ENCODE measurements at places on chromosomes 5 and 9.
A peak's percentile ranks its signal among the peaks of the same experiment; 100 is the strongest.

- DNase-seq = no peak
These were observed 114.0 kb upstream of the ALDH1B1 start for GRCh38 chr9:38278457-38278856.

DNA sequence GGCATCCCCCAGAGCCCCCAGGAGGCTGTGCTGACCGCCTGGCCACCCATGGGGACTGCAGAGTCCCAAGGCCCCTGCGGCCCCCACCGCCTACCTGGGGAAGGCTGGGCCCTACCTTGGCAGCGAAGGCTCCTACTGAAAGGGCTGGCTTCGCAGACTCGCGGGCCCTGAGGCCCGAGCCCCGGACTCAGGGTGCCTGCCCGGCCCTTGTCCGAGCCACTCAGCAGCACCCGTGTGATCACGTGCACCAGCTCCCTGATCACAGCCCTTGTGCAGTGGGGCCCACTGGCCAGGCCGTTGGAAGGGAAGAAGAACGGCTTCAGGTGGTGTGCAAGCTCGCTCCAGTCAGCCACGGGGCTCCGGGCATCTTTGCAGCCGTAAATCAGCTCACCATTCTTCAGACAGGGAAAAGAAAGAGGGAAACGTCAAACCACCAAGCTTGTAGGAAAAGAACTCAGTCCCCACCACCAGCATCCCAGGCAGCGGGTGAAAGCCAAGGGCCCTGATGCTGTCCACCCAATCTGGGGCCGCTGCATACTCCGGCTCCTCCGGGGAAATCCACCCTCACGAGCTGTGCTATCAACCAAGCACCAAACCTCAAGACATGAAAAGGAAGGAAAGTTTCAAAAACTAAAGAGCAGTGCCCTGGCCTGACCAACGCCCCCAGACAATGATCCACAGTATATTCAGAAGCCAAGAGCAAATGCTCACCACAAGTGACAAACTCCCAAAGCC is 31.9 kb downstream of the IPPK start:
- no peak for DNase-seq

- DNase-seq = peak; percentile 38
These were observed 1.9 kb upstream of the GPBP1 start for GRCh38 chr5:57171816-57172465.

DNA sequence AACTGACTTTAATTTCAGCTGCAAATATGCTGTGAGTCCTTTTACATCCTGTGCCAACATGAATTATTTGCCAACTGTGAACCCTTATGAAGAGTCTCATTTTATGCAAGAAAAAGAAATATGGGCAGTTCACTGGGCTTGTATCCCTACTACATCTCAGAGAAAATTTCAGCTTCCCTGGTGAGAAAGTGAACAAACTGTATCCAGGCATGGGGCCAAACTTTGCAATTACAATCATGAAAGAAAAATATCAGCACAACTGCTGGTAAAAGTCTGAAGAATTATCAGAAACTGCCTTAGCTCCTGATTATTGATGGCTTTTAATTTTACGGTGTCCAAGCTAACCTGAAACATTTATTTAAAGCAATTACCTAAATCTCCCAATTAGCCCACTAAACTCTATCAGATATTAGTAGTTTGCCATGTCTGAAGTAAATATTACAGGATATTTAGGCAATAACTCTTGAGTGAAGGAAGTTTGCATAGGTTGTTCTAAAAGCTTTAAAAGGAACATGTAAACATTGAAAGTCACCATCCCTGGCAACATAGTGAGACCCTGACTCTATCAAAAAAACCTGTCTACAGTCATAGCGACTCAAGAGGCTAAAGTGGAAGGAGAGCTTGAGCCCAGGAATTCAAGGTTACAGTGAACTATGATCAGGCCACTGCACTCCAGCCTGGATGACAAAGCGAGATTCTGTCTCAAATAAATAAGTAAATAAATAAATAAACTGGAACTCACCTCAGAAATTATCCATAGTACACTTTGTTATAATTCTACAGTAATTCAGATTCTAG is 83.9 kb upstream of the HCN1 start:
- DNase-seq = no peak

DNA sequence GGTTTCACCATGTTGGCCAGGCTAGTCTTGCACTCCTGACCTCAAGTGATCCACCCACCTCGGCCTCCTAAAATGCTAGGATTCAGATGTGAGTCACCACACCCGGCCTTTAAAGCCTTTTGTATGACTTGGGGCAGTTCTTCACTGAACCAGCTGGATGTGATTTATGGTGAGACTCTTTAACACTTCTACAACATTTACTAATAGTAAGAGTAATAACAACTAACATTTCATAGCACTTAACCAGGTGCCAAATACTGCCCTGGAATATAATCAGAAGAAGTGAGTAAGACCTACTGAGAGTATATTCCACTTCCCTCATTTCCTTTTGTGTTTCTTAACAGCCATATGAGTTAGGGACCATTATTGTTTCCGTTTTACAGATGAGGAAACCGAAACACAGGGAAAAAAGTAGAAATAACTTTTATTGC is 10.0 kb downstream of the ZSWIM6 start:
- no peak for DNase-seq

DNA sequence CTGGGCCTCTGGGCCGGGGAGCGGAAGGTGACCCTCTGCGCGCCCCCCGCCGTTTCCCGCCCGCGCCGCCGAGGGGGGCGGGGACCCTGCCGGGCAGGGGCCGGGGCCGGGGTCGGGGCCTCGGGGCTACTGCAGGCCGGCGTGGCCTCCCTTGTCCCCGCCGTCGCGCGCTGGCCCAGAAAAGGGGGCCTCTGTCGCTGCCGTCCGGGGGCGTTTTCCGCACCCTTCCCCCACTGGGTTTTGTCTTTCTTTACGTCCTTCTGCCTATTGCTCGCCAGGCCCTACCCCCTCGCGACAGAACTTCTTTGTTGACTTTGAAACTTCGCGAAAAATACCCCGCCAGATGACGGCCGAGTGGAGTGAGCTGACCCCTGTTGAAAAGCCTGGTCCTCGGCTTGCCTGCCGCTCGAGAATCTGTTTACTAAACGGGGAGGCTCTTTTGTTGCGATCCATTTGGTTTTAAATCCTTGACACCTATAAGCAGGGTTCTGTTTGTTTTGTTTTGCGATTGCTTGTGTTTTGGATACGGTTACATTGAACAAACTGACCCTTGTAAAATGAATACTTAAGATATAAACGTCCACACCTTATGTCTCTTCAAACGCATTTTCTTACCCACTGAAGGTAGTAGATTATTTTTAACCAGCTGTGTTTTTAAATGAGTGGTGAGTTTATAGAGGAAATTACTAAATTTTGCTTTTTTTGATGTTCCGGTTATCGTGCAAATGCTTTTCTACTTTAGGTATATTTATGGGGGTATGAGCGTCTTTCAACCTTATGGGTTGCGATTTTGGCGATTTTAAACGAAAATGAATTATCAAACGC is 765 bp downstream of the MARCHF6 start:
- peak; percentile 56 for DNase-seq

DNA sequence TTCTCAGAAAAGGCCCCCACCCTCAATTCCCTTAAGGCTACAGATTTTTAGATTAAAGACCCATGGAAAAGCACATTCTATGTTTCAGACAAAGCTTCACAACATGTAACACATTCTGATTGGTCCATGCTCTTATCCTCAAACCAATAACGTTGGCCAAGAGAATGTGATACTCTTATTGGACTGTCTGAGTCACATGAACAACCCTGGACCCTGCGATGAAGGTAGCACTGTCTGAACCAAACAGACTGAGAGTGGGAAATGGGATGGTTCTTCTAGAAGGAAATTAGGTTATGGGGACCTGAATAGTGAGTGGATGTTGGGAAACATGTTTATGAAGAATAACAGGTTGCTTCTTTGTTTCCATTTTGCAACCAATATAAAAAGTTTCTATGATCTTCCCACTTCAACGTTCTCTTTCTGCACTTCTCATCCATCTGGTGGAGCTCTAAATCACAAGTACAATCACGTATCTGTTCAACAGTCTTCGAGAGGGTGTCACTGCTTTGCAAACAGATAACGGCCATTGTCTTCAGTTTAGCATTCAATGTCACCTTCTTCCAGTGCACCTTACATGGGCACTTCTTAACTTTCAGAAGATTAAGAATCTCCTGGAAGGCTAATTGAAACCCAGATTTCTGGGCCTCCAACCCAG is 81.6 kb downstream of the PTCH1 start:
- DNase-seq = no peak

DNA sequence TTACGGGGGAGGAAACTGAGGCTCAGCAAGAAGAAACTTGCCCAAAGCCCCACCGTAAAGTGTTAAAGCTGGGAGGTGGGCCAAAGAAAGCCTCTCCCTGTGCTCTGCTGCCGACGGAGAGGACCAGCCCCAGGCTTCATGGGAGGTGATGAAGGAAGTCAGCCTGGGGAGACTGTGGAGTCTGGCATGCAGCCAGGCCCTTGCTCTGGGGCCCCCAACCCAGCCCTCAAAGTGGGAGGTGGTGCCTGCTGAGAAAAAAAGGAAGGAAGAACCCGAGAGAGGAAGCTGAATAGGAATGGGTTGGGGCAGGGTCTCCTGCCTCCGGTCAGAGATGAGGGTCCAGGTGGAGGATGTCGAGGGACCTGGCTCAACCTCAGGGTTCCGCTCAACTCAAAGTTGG is 3.8 kb downstream of the RNF44 start:
- no peak for DNase-seq

GRCh38 chr9:95620314-95620713 is 103.5 kb upstream of the PTCH1 start:
- no peak for DNase-seq

GRCh38 chr5:93300945-93301344 is 280.1 kb downstream of the NR2F1-AS1 start:
- no peak for DNase-seq
